ENCODE measurements at places on chromosomes 4 and X.

GRCh38 chrX:17170973-17171372 lies 204.0 kb upstream of the NHS start:
- no peaks in the 10 kb centered on the region for H3K4me1 ChIP-seq
- H3K36me3 ChIP-seq: no peaks in the 10 kb centered on the region
- H3K27me3 ChIP-seq: no peaks in the 10 kb centered on the region

DNA sequence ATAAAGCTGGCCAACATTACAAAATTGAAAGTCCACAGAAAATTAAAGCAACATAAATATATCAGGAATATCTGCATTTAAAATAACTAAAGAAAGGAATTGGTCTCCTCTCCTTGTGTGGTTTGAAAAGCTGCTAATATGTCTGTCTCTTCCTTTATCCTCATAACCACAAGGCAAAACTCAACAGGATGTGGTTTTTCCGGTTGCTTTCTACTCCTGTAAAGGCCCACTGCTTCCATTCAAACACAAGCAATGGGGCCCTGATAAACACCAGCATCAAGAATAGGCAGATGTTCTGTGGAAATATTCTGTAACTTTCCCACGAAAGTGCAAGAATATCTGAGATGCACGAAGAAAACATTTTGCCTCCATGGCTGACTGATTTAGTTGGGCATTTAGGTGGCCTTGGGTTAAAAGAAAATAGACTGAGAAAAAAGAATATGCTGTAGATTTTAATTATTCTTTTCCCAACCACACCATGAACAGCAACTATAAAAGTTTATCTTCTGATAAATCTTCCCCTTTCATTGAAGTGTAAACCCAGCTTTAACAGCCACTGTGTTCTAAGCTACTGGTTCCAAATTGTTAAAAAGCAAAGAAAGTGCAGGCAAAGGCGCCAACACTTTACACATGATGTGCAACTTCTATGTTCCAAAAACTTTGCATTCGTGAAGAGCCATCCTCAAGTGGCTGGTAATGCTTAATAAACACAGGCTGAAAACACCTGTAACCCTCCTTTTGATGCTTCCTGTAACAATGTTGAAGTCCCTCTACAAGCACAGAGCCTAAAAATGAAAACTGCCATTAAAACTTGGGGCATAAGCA lies 50.5 kb upstream of the NDST3 start:
- H3K4me1 ChIP-seq: no peaks in the 10 kb centered on the region
- H3K36me3 ChIP-seq: no peaks in the 10 kb centered on the region
- H3K27ac ChIP-seq: no peak overlapping the region
- H3K4me3 ChIP-seq: no peak overlapping the region
- DNase-seq: no peak

DNA sequence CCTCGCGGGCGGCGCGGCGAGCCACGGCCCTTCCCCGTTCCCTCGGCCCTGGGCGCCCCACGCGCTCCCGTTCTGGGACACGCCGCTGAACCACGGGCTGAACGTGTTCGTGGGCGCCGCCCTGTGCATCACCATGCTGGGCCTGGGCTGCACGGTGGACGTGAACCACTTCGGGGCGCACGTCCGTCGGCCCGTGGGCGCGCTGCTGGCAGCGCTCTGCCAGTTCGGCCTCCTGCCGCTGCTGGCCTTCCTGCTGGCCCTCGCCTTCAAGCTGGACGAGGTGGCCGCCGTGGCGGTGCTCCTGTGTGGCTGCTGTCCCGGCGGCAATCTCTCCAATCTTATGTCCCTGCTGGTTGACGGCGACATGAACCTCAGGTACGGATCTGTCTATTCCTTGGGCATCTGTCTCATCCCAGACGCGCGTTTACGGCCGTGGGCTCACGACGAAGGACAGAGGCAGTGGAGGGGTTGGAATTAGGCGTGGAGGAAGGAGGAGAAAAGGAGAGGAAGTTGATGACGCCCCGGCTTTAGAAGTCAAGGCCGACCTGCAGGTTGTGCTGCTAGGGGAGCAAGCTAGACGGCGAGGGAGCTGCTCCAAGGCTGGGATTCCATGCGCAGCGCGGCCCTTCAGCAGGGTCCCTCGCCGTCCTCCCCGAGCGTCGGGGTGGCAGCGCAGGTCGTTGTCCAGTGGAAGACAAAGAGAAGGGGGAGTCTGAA lies 792 bp downstream of the SLC10A4 start:
- H3K27me3 ChIP-seq: peaks cover 26% of the 10 kb centered on the region
- H3K4me1 ChIP-seq: peaks cover 2% of the 10 kb centered on the region
- no peaks in the 10 kb centered on the region for H3K36me3 ChIP-seq
- H3K27ac ChIP-seq: no peak overlapping the region
- H3K4me3 ChIP-seq: peak overlapping the region; percentile 58
- no peak for DNase-seq

DNA sequence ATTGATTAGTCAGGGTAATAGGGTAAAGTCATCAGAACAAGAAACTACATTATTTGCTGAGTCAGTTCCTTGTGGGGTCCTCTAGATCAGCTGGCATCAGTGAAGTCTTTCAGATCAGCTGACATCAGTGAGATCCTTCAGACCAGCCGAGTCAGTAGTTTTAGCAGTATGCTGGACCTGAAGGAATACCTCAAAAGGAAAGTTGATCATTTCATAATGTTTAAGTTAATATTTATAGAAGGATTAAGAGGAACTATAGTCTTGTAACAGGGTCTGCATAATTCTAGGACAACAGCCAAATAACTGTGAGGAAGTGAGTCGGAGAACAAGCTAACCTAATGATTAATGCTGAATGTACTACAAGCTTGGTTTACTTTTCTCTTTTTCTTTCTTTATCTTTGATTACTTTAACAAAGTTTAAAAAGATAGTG lies 958 bp upstream of the UGT2B7 start:
- H3K27ac ChIP-seq: no peak overlapping the region
- H3K27me3 ChIP-seq: no peaks in the 10 kb centered on the region
- no peaks in the 10 kb centered on the region for H3K36me3 ChIP-seq
- no peak overlapping the region for H3K4me3 ChIP-seq
- H3K4me1 ChIP-seq: no peaks in the 10 kb centered on the region

GRCh38 chr4:74376888-74377483 lies 12.0 kb downstream of the EREG start:
- no peak overlapping the region for H3K27ac ChIP-seq
- no peaks in the 10 kb centered on the region for H3K4me1 ChIP-seq
- no peak overlapping the region for H3K4me3 ChIP-seq

DNA sequence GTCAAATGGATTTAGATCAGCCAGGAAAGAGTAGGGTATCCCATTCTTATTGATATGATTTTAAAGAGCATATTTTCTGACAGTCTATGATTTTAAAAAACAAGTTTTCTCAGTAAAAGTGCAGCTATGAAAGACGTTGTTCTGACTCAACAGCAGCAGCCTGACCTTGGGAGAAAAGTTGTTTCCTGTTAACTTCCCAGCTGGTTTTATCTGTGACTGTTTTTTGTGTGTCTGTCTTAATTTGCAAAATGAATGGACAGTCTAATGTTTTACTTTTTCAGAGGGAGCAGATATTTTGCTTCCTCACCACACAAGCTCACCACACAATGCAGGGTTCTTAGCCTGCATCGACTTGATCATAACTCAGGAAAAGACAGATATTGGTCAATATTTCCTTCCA lies 764 bp upstream of the MTHFD2L start:
- H3K4me3 ChIP-seq: peak overlapping the region; percentile 81
- peaks cover 13% of the 10 kb centered on the region for H3K4me1 ChIP-seq
- H3K27me3 ChIP-seq: no peaks in the 10 kb centered on the region
- DNase-seq: no peak
- peak overlapping the region; percentile 65 for H3K27ac ChIP-seq

DNA sequence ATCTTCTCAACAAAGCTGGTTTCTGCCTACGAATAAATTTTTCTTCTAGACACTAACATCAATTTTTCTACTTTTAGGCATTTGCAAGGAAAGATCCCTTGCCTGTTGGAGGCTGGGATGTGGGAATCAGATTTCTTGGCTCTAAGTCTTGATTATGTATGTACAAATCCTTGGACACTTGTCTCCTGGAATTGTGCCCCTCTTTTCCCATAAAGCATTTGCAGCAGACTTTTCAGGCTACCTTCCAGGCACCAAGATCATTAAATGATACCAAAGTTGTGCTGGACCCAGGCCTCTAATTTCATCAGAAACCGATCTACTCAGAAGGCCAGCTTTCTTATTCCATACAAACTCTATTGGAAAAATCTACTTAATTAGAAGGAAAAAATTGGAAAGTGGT lies 339.5 kb upstream of the DIPK2B start:
- no peak for DNase-seq
- no peaks in the 10 kb centered on the region for H3K36me3 ChIP-seq
- no peaks in the 10 kb centered on the region for H3K27me3 ChIP-seq
- H3K4me1 ChIP-seq: no peaks in the 10 kb centered on the region
- no peak overlapping the region for H3K27ac ChIP-seq
